ENCODE measurements at places on chromosomes 16 and 17.

DNA sequence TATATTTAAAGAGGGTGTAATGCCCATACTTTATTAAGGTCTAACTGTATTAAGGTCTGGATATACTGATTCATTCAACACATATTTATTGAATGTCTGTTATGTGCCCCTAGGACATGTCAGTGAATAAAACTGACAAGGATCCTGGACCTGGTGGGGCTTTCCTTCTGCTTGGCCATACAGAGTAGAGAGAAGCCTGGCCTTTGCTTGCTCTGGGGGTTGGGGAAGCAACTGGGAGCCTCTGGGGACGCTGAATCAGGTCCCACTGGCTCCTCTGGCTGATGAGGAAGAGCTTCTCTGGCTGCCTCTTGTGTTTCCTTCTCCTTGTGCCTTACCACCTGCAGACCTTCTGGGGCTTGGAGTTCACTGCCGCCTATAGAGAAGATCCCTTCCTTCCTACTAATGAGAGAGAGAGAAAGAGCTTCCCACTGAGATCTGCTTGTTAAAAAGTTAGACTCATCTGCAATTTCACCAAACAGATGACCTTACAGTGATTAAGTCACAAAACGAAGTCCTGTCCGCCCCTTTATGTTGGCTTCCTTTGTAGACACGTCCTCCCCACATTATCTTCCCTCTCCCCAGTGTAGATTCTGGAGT is 49.7 kb downstream of the MSI2 start:
- no peak for DNase-seq

GRCh38 chr17:81202318-81202717 is 20.4 kb downstream of the CEP131 start:
- no peak for DNase-seq

DNA sequence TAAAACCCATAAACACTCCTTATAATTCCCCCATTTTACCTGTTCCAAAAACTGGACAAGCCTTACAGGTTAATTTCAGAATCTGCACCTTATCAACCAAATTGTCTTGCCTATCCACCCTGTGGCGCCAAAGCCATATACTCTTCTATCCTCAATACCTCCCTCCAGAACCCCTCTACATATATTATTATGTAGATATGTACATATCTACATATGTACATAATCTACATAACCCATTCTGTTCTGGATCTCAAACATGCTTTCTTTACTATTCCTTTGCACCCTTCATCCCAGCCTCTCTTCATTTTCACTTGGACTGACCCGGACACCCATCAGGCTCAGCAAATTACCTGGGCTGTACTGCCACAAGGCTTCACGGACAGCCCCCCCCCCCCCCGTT is 12.0 kb upstream of the ENDOV start:
- no peak for DNase-seq

DNA sequence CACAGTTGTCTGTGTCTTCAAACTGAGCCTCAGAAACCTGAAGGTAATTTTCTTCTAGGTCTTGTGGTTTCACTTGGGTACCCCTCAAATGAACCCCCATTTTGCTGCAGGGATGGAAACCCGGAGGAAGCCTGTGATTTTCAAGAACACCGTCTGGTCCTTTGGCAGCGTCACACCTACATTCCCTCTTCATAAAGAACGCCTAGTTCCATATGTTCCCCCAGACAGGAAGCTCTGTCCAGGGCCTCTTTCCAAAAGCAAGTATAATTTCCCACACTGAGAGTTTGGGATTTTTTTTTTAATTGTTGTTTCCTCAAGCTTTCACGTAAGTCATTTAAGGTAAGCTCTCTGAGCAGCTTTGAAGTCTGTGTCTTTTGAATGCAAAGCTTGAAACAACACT is 515.0 kb downstream of the TMEM114 start:
- no peak for DNase-seq

DNA sequence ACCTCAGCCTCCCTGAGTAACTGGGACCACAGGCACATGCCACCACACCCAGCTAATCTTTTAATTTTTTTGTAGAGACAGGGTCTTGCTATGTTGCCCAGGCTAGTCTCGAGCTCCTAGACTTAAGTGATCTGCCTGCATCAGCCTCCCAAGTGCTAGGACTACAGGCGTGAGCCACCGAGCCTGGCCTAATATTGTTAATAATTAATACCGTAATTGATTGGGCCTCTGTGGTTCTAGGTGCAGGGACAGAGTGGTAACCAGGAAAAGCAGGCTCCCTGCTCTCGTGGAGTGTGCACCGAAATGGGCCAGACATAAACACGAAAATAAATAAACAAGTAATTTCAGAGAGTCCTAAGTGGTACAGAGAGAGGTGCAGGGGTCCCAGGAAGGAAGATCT is 241.0 kb downstream of the GSG1L start:
- DNase-seq = no peak

DNA sequence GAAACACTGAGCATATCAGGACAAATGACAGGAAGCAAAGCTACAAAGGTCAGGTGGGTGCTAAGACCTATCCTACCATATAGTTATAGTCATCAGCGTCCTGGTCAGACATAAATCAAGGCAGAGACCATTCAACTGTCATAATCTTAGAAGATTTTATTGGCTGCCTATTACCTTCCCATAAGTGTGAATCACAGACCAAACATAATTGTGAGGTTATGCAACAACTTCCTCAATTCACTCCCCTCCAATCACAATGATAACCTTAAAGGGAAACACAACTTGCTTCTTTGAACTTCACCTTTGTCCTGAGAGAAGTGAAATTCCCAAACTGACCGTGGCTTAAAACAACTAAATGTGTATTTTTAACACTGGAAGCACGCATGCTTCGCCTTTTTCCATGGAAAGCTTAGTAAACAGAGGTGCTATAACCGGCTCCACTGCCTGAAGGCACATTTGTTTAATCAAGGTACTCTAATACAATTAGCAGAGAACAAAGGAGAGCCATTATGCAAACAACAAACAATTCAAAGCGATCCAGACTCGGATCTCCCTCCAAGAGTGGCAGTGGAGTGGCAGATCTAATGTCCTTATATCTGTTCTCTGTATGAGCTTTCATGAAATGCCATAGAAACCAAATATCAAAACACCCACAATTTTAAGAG is 84.9 kb downstream of the TMEM114 start:
- no peak for DNase-seq

DNA sequence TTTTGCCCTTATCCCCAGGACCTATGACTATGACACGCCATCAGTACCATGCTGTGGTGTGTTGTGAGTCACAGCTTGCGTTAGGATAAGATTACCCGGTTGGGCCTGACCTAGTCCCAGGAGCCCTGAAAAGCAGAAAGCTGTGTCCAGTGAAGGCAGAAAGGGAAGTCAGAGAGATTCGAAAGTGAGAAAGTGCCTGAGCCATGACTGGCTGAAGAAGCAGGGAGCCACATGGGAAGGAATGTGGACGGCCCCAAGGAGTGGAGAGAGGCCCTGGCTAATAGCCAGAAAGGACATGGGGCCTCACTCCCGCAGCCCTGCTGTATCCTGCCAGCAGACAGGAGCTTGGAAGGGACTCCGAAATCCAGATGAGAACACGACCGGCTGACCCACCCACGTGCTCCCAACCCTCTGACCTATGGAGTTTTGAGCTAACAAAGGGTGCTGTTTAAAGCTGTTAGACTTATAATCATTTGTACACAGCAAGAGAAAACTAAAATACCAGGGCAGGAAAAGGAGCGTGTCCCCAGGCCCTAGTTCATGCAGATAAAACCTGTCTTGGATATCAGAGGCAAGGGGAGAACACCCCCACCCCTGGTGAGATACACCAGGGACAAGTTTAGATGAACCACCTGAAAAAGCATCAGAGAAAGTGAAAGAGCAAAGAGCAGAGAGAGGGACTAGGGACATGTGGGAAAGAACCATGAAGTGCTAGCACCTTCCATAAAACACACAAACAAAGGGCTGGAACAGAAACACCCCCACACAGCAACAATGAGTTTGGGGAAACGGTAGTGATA is 115.3 kb downstream of the SLC39A11 start:
- DNase-seq = no peak

Measured in activated CD8-positive, alpha-beta memory T cell treated with anti-CD3 and anti-CD28 coated beads for 4 hours (primary cell).